ENCODE measurements at places on chromosomes 7 and 10.
A peak's percentile ranks its signal among the peaks of the same experiment; 100 is the strongest.

DNA sequence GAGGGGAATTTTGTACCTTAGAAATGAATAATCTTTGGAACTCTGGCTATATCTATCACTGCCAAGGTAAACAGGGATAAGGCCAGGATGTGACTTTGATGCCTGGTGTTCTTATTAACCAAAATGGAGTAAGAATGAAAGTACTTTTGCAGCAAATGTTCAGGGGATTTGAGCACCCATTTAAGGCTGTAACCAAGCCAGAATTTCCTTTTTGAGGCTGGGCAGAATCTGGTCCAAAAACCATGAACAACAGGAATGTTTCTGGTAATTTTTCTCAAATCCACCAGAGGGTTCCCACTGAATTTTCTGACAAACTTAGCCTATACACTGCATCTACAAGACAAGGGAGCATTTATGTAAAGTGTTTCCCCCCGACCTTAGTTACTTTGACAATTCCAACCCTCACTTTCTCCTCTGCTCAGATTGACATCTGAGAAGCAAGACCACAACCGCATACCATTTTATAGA, 120.6 kb downstream of the BAMBI start:
- DNase-seq: no peak

DNA sequence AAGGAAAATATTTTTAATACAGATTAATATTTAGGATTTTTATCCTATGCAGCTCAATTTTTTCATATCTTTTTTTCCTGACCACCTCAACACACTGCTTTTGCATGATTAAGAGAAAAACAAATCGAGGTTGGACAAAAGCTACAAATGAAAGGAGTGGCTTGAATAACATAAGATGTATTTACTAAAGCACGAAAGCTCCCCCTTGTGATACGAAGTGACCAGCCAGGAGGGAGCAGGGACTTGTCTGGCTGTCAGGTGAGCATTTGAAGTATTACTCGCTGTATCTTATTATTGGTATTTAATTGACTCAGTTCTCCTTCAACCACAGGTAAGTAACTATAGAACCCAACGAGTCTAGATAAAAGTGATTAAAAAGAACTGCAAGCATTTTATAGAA, 265.2 kb upstream of the PHF14 start:
- no peak for DNase-seq

GRCh38 chr10:54469587-54470323, 331.3 kb downstream of the PCDH15 start:
- no peak for DNase-seq

GRCh38 chr10:15672469-15672868, 47.3 kb downstream of the ITGA8 start:
- no peak for DNase-seq

- no peak for DNase-seq
These were observed 303.5 kb downstream of the PAXIP1 start for GRCh38 chr7:154699417-154699816.

DNA sequence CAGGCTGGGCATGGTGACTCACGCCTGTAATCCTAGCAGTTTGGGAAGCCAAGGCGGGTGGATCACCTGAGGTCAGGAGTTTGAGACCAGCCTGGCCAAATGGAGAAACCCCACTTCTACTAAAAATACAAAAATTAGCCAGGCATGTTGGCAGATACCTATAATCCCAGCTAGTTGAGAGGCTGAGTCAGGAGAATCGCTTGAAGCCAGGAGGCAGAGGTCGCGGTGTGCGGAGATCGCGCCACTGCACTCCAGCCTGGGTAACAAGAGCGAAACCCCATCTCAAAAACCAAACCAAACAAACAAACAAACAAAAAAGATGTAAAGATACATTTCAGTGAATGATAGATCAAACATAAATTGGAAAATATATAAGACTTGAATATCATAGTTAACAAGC, 105.9 kb downstream of the PLPP4 start:
- DNase-seq: no peak

- DNase-seq: no peak
These were observed 358.6 kb downstream of the PAXIP1 start for GRCh38 chr7:154644366-154644765.

DNA sequence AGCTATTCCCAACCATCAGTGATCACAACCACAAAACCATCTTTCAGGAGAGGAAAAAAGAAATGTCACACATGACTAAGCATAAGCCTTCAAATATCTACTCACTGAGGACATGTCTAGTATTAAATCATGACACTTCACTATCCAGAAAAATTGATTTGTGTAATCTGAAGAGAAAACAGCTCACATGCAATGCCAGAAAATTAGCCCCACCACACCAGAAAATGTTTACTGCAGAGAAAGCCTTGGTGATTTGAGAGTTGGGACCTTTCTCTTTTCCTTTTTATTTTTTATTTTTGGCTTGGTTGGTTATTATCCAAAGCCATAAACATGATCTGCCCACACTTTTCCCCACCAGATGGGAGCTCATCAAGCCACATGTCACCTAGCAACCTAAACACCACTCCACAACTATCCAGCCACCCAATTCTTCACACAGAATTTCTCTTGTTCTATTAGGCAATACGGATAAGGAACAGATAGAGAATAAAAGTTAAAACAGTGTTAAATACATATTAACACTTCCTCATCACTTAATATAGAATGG, 3.1 kb downstream of the PARD3 start:
- DNase-seq: no peak

DNA sequence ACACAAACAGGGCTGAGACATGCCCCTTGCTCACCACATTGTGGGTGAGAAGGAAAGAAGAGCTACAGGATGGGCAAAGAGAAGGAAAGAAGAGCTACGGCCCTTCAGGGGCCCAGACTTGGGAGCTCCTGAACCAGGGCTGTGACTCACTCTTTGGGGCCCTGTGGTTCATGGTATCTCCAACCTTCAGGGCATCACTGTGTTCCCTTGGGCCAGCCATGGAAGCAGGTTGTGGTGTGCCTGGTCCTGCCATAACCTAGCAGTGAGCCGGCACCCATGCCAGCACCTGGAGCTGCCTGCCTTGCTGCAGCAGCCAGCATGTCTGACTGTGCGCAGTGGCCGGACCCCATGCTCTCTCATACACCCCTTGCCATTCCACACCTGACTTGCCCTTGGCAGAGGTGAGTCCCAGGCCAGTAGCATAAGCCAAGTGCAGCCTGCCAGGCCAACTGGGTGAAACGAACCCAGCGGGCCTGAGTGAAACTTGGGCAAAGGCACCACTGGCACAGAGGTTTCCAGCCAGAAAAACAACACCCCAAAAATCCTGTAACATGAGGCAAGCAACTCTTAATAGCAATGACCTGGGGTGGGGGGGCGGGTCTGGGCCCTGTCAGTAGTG, 89.0 kb upstream of the CACUL1 start:
- DNase-seq: no peak

- DNase-seq: no peak
These were observed 631 bp downstream of the POR start for GRCh38 chr7:75915416-75916156.

DNA sequence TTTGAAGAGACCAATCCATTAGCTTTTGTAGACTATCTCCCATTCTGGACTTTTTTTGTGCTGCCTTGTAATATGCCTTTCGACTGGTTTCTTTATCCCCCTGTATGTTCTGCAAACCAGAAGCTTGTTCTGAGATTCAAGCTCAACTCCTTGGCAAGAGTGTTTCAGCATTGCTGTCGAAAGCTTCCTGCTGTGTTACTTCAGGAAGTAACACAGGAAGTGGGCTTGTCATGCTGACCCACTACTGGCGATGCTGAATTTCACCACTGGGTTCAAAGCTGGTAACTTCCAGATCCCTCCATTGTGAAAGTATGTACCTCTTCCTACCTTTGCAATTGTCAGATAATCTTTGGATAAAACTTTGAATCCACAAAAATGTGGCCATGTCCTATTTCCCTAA, 57.9 kb upstream of the INSYN2A start:
- no peak for DNase-seq

GRCh38 chr10:14605231-14605925, 169.3 kb downstream of the FAM107B start:
- DNase-seq: no peak

GRCh38 chr10:33309406-33309805, 25.1 kb downstream of the NRP1 start:
- DNase-seq: no peak

GRCh38 chr7:23012186-23012585, 1.7 kb downstream of the HYCC1 start:
- no peak for DNase-seq

- no peak for DNase-seq
These were observed 234.1 kb upstream of the KIAA1217 start for GRCh38 chr10:23974746-23975272.

DNA sequence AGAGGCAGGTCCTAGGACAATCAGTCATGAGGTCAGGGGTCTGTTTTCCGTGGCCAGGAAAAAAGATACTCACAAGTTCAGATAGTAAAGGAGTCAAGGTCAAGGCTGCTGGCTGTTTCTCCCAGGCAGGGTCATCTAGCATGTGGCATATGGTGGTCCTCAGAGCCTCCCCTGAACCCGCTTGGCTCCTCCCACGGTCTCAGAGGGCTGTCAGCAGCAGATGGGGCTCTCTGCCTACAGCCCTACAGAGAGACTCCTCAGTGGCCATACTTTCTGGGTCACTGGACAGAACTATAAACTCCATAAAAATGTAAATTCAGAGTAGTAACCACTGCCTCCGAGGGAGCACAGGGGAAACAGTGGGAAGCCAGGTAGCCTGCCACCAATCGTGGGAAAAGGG, 11.3 kb upstream of the DRGX start:
- no peak for DNase-seq

DNA sequence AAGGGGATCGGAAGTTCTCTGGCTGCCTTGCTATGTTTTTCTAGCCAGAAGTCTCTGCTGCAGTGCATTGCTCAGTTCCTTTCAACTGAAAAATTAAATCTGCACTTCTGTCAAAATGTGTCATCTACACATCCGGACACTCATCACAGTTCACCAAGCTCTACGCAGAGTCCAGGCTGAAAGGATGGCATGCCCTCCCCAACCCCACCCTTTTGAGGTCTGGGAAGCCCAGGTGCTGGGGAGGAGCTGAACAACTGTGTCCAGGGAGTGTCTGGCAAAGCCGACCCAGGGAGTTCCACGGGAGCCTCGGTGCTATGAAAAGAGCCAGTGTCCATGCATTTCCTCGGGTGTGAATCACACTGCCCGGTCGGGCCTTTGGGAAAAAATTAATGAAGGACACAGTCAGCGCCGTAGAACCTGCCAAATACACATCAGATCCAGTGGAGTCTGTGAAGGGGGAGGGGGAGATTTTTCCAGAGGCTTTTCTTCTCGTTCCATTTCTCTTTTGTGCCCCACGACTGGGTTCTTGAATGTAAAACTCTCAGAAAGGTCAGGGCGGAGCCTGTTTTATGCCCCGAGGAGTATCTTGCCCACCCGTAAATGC, 757 bp upstream of the PALS2 start:
- peak; percentile 32 for DNase-seq

- no peak for DNase-seq
These were observed 120.6 kb downstream of the CLEC2L start for GRCh38 chr7:139643951-139644585.

DNA sequence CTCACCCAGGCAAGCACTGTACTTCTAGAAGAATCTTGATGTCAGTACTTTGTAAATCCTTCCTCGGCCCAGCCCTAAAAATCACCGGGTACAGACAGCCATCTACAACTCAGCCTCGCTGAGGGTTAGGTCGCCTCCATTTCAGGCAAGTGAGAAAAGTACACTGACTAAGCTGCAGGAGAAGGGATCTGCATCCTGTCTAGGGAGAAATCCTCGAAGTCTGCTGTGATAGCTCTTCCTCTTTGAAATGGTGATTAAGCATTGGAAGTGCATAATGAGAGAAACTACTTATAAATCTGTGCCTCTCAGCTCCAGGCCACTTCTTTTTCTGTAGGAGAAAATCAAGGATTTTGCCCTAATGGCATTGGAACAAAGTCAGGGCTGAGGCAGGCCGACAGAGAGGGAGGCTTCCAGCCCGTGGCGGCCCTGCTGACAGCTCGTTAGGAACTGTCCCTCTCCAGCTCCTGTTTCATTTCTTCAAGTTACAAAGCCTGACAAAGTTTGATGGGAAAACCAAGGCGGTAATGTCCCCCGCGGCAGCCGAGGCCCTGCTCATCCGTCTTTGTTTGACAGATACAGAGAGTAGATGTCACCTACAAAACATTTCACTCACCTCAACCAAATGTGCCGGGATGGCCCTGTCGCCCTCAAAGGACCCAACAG, 14.1 kb upstream of the GOT1 start:
- DNase-seq: no peak

DNA sequence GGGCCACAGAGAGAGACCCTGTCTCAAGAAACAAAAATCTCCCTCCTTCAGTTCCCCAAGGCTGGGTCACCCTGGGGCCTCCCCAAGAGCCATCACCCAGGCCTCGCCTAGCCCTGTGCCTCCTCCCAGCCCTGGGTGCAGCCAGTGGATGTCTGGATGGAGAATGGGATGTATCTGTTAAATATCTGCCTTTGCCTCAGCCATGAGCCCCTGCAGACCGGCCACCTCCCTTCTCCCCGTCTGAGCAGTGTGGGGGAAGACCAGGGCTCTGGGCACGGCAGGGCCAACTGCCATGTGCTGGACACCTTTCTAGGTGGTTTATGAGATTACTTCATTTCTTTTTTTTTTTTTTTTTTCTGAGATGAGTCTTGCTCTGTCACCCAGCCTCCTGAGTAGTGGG, 10.0 kb downstream of the ARPC1B start:
- no peak for DNase-seq

DNA sequence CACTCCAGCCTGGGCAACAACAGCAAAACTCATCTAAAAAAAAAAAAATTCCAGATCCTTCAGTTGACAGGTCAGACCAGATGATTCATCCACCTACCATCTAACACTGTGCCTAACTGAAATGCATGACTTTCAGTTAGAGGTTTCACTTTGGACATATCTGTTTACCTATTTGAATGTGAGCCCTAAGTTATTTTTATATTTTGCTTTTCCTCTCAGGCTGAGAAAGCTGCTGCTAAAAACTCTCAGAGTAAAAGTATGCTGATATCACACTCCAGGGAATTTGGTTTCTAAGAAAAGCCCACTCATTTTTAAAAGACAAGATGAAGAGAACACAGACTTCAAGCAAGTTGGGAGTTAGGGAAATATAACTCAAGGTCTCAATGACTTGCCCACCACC, 126.0 kb downstream of the SGMS1 start:
- DNase-seq: no peak

GRCh38 chr10:6445671-6446316, 134.3 kb downstream of the PRKCQ start:
- peak; percentile 38 for DNase-seq

DNA sequence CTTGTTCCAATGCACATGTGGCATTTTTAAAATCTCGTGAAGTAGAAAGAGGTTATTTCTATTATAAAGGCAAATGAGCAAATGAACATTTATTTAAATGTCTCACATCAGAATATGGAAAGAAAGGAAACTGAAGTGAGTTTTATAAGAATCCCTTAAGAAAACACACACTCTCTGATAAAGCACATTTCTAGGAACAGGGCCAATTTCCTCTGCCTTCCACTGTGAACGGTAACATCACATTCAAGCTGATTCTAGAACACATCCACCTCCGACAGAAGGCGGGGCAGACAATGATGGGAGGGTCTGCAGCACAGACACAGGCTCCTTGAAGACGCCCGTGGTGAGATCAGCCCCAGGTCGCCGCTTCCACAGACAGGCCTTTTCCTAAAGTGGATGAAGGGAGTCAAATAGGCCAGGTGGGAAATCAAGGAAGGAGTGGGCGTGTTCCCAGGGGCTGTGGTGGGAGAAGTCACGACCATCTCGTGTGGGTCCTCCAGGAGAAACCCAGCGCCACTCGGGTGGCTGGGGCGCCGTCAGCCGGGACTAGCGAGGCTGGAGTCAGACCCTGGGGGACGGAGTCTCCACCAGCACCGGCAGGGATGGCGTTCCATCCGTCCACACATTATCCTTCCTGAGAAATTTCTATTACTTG, 31.1 kb downstream of the PITRM1 start:
- no peak for DNase-seq

All from frontal cortex (tissue), 4 donors.